ENCODE measurements at places on chromosomes 6 and 20.
A peak's percentile ranks its signal among the peaks of the same experiment; 100 is the strongest.

- DNase-seq = no peak
These were observed 15.0 kb downstream of the CPNE5 start for GRCh38 chr6:36824253-36824652.

- peak; percentile 45 for DNase-seq
These were observed 137.5 kb upstream of the SLC24A3 start for GRCh38 chr20:19074828-19075516.

GRCh38 chr6:149334201-149334600 is 16.7 kb downstream of the TAB2 start:
- no peak for DNase-seq

- DNase-seq = no peak
These were observed 94.7 kb downstream of the PHF3 start for GRCh38 chr6:63730311-63730710.

DNA sequence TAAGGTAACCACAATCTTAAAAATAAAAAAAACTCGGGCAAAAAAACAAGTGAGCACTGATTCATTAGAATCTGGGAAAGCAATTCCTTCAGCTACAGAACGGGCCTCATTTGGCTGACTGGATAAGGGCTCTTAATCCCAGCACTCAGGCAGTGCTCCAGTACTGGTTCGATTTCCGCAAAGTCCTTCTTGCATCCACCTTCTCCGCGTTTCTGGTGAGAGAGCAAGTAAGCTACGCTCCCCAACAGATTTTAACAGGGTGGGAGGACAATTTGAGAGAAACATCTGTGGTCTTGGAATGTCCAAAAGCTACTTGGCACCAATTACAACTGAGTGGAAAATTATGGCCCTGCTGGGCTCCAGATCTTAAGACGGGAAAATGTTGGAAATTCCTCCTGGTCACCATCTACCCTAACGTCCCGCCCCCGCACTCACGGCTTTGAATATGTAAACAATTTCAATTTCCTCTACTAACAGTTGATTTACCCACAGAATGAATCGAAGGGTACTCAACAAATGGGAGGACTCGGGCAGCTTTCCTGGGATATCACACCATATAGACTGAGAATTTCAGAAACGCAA is 18.1 kb upstream of the ZSCAN9 start:
- no peak for DNase-seq

GRCh38 chr6:116016846-116017545 is 43.7 kb downstream of the FRK start:
- DNase-seq = no peak

DNA sequence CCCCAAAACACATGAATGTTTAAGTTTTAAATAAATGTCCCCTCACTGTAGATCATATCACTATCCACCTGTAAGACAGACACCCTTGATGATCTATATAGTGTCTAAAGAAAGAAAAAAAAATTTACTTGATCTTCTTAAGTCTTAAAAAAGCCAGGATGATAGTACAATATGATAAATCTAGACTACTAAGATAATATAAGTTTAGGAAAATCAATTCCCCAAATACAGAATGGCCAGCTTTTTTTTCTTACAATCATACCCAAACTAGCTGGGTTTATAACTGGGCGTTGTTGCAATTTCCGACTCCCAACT is 14.4 kb downstream of the ZNF217 start:
- DNase-seq = no peak

GRCh38 chr6:149231778-149232177 is 85.7 kb upstream of the TAB2 start:
- DNase-seq = no peak

GRCh38 chr6:158835616-158836221 is 16.6 kb upstream of the EZR start:
- DNase-seq = peak; percentile 50

DNA sequence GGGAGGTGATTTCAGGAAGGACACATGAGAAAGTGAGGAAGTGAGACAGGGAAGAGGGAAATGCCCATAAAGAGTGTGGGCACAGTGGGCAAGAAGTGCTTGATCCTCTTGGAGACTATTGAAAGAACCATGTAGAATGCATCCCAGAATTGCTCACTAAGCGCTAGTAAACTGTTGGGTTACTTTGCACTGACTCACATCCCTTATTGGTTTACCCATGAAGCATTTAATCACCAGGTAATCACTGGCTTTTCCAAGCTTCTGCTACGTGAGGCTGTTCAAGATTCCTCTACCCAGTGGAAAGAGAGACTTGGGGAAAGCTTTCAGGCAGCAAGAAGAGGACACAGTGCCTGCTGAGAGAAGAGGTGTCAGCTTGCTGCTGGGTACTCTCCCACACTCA is 410.0 kb upstream of the JAG1 start:
- no peak for DNase-seq

GRCh38 chr6:3518356-3519190 is 61.7 kb upstream of the SLC22A23 start:
- no peak for DNase-seq

DNA sequence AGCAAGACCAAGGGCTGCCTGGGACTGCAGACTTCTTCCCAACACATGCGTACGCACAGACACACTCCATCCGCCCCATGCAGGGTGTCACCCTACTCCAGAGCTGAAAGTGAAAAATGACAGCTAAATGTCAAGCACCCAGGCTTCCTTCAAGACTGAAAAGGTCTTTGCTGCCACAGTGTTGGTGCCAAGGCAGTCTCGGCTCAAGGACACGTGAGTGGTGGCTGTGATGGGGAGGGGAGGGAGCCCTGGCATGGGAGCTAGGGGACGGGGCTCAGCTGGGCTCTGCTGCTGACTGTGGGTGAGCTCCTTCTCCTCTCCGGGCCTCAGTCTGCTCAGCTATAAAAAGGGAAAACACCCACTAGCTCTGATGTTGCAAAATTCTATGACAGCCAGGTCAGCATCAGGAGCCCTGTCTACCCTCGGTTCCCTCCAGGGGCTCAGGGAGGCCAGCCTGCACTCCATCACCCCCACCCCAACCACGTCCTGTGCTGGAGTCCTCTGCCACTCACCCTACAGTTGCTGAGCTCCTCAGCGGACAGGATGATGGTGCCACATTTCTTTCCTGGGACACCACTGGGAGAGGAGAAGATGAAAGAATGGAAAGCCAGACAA is 47.6 kb downstream of the CPNE5 start:
- DNase-seq = no peak

DNA sequence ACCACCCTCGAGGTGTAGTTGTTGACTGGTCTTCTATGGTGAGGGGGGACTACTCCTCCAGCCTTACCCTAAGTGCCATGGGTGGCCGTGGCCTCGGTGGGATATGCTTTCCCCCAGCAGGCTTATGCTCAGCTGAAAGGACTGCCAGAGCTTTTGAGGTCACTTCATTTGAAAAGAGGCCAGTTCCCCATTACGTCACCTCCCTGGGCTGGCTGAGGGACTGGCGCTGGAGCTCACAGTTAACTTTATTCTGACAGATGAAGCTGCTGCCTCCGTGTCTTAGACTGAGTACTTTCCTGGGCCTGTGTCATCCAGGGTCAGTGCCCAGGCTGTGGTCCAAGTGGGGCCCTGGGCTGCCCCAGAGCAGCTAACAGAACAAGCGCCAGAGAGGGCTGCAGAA is 42.8 kb upstream of the PCMTD2 start:
- DNase-seq = no peak

All from NCI-H510A (cell line).